Stimulated activated CD4-positive, alpha-beta T cell treated with anti-CD3 and anti-CD28 coated beads, Interleukin-2, amount 100 ng/mL, for 24 hours (primary cell): ENCODE measurements at places on chromosomes 2 and 18.

GRCh38 chr18:79217979-79218604 is 148.9 kb downstream of the ATP9B start:
- DNase-seq, result no peak

DNA sequence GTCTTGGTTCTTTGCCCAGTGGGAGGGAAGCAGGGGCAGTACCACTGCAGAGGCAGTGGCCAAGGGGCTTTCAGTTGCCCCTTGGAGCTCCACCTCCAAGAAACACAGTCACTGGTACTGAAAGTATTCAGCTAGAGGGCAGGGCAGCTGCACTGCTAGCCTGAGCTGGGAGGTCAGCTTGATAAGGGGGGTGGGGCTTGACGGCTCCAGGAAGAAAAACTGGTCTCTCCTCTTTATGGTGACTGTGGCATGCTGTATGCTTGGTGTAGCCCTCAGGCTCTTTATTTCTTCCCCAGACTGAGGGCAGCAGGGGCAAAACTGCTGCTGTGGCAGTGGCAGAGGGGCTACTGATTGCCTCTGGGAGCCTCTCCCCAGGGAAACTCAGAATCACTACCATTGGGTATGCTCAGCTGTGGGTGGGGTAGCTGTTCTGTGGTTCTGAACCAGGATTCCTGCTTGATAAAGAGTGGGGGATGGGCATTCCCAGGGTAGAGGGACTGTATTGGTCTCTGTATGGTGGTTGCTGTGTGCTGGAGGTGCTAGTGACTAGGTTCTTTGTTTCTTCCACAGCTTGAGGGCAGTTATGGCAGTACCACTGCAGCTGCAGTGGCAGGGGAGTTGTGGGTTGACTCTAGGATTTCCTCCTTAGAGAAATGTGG is 134.6 kb upstream of the SCN7A start:
- no peak for DNase-seq

DNA sequence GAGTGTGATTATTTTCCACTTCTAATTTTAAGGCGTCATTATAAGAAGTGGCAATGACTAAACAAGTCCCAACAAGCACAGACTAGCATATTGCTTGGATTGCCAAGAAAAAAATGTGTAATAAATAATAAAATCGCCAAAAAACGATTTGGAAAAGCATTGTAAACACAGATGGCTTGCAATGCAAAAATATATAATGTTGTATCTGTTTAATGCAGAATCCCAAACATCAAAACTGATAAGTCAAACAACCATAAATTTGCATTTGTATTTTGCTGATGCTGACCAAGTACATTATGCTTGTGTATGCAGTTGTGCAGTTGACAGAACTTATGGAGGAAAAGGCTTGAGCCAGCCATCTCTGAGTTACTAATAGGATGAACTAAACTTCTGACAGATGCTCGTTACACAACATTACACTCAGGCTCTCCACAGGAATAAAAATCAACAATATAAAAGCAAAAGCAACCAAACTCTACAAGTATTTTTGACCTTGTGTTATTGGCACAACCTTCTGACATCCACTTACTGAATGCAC is 68.1 kb downstream of the DNER start:
- DNase-seq, result no peak

DNA sequence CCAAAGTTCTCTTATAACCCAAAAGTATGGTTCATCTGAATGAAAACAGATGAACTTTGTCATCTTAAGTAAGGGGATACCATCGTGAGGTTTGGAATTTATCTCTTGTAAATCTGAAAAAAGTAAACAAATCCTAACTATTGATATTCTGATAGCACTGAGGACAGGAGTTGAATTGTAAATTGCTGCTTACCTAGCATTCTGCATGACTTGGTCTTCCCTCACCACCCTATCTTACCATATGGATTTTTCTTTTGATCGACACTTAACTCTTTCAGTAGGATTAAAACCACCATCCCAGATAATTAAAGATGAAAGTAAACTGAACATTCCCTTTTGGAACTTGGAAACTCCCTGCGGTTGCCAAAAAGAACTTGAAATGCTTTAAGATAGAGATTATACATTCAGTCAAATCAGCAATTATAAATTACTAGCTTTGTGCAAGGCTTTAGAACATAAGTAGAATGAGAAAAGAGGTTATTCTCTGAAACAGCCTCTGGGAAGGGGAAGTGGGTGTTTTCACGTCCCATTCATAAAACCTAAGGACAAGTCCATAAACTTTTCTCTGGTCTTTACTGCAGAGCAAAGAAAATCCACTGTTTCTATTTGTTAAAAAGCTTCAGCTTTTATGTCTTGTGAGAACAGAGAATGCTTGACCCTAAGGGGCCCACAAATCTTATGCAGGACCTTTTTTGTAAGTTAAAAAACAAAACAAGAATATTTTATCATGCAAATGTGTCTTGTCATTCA is 49.7 kb upstream of the ZNF397 start:
- no peak for DNase-seq

DNA sequence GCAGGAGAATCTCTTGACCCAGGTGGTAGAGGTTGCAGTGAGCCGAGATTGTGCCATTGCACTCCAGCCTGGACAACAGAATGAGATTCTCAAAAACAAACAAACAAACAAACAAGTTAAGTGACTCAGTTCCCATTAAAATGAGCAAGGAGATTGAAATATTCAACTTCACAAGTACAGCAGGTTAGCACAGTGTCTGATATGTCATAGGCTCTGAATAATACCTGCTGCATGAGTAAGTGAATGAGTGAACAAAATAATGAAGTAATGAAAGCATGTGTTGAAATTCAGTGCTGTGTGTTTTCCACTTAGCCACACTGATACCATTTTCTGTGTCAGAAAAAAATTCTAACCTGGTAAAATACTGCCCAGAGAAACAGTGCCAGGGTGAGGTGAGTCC is 41.9 kb upstream of the SETBP1 start:
- DNase-seq, result no peak

DNA sequence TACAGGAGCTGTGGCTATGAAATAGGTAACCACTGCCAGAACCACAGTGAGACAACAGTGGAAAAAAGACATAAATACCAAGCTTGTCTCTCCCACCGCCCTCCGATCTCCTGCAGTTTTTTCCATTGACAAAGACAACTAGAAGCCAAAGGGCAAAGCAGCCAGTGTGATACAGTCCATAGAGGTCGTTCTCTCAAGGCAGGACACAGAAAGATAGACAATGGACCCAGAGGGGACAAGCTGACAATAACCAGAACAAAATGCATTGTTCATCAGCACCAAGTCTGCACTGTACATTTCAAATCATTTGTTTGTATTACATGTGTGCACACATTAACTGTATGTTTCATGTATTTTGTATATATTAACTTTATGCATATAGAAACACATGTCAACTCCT is 233.0 kb upstream of the NOL4 start:
- DNase-seq, result no peak

GRCh38 chr18:48928787-48929186 is 22.0 kb downstream of the SMAD7 start:
- peak; percentile 71 for DNase-seq

DNA sequence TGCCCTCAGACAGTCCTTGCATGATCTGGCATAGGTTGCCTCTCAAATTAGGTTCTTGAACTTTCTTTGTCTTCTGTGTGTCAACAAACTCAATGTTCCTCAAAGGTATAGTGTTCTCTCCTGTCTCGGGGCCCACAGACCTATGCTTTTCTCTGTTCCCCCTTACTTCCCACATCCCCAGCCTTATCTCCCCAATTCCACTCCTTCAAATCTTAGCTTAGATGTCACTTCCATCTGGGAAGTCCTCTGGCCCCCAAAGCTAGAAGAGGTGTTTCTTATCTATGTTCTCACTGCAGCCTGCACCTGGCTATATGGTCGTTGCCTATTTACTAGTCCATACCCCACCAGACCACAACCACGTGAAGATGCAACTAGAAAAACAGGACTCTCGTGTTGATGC is 134.6 kb upstream of the MYCN start:
- DNase-seq, result no peak

DNA sequence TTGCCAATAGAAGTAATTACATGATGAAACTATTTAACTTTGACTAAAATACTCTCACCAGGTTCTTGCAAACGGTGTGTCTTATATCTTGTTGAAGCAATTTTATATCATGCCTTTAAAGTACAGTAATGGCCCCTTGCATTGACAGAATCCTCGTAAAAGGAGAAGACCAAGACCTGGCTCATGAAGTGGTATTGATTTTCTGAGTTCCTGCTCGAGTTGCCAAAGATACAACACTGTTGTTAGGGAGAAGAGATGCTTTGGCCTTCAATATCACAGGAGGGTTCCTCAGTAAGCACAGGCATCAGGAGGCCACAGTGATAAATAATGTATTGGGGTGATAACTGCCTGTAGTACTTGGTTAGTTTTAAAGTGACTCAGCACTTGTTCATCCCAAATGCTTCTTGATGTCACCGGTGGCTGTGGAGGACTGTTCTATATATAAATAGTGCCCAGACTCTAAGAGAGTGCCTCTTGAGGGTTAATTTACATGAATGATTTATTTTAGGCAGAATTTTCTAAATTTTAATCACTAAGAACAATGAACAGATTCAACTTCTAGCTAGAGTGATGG is 571.7 kb upstream of the FANCL start:
- no peak for DNase-seq

GRCh38 chr18:49075681-49076080 is 124.9 kb upstream of the SMAD7 start:
- DNase-seq, result no peak

DNA sequence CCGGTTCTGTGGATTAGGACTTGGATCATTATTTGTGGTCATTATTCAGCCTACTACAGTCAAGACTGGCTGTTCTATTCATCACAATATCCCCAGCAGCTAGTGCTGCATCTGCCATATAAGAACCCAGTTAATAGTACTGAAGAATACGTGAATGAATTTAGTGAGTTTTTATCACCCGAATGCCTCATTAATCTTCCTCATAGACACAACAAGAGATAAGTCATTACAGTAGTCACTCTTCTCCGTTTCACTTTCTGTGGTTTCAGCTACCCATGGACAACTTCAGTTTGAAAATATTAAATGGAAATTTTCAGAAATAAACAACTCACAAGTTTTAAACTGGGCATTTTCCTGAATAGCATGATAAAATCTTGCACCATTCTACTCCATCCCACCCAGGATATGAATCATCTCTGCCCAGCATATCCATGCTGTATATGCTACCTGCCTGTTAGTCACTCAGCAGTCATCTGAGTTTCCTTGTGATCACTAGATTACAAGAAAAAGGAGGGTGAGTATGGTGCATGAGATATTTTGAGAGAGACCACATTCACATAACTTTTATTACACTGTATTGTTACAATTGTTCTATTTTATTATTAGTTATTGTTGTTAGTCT is 363.7 kb upstream of the CHAC2 start:
- DNase-seq, result no peak

DNA sequence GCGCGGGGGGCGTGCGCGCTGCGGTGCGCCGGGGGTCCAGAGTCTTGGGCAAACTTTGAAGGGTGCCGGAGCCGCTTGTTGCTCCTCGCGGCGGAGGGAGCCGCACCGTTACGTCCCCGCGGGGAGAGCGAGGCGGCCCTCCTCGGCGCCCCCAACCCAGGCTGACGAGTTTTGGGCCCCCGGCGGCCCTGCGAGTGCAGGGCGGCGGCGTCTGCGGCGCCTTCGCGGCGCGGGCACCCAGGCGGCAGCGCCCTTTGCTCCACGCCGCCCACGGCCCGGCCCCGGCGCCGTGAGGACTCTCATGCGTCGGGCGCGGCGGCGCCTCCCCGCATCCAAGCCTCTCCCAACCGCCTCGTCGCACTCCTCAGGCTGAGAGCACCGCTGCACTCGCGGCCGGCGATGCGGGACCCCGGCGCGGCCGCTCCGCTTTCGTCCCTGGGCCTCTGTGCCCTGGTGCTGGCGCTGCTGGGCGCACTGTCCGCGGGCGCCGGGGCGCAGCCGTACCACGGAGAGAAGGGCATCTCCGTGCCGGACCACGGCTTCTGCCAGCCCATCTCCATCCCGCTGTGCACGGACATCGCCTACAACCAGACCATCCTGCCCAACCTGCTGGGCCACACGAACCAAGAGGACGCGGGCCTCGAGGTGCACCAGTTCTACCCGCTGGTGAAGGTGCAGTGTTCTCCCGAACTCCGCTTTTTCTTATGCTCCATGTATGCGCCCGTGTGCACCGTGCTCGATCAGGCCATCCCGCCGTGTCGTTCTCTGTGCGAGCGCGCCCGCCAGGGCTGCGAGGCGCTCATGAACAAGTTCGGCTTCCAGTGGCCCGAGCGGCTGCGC is 814 bp downstream of the FZD7 start:
- peak; percentile 41 for DNase-seq
